ENCODE measurements at places on chromosomes 12 and 14.

GRCh38 chr12:66678338-66679275, at the start of gene GRIP1:
GRIP1 (minus strand) TSS chr12:66679076; CDS start chr12:66678904, 172 bp downstream.
- no peak for DNase-seq

DNA sequence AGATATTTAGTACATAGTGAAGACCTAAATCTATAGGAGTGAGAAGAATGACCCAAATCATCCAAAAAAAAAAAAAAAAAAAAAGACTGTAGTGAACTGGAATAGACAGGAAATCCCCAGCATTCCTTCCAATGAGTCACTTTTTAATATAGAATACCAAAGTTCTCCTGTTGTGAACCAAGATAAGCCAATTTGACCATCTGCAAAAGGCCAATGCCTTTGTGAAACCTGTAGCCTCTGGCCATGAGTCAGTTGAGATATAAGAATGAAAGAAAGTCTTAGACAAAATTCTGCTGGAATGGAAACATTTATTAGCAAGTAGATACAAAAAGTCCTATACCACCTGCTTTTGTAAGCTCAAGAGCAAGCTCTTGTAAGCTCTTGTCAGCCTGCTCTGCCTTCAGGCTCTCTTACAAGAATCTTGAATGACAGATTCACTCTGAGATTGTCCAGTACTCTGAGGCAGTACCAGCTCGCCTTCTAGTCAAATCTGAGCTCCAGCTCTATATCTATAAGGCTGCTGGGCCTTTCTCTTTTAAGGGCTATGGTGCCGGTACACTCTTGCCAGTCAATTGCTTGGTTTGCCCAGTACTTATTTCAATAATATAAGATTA, 243.0 kb upstream of the TMTC1 start:
- DNase-seq = no peak

GRCh38 chr12:62995097-62995496, 60.1 kb upstream of the PPM1H start:
- no peak for DNase-seq

DNA sequence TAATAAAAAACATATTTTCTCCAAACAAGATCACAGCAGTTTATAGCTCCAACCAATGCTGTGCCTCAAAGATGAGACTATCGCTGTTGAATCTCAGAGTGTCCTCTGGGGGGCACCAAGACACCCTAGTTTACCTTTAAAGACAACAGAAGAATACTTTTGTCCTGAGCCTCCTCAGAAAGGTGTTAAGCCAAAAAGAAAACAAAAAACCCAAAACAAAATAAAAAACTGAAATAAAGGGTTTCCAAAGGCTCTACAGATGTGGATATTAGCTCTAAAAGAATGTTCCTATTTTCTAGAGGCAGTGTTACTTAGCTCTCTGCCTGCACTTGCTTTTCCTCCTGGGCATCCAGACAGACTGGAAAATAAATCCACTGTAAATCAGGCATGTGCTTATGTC, 86.9 kb upstream of the TTC7B start:
- DNase-seq = peak; percentile 41

GRCh38 chr12:101877806-101878242, 444 bp downstream of the DRAM1 start:
- no peak for DNase-seq

DNA sequence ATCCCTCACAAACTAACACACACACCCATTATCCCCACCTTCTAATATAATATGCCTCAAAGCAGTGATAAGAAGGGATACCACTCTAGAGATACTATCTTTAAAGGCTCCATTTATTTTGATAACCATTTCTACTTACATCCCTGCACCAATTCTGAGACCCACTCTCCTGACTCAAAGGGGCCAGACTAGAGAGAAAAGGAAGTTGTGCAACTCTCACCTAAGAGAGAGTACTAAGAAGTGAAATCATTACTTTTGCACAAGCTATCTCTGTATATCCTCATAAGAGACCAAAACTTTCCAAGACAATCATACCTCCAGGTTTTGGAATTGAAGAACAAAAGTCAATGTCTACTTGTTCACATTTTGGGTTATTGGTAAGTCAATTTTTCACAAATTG, 45.4 kb upstream of the USP15 start:
- no peak for DNase-seq

- DNase-seq = no peak
These were observed 3.6 kb downstream of the SSTR1 start for GRCh38 chr14:38211255-38211735.

DNA sequence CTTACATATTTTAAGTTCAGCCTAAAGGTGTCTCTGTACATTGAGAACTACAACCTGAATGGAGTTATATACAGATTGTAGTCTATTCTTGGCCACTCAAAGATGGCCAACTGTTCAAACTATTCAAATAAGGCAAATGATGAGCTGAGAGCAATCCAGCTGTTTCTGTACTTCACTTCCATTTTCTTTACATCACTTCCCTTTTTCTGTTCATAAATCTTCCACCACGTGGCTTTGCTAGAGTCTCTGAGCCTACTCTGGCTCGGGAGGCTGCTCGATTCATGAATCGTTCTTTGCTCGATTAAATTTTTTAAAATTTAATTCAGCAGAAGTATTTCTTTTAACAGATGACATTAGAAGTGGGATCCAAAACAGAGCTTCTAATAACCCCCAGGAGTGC, 879.7 kb downstream of the GALC start:
- no peak for DNase-seq

DNA sequence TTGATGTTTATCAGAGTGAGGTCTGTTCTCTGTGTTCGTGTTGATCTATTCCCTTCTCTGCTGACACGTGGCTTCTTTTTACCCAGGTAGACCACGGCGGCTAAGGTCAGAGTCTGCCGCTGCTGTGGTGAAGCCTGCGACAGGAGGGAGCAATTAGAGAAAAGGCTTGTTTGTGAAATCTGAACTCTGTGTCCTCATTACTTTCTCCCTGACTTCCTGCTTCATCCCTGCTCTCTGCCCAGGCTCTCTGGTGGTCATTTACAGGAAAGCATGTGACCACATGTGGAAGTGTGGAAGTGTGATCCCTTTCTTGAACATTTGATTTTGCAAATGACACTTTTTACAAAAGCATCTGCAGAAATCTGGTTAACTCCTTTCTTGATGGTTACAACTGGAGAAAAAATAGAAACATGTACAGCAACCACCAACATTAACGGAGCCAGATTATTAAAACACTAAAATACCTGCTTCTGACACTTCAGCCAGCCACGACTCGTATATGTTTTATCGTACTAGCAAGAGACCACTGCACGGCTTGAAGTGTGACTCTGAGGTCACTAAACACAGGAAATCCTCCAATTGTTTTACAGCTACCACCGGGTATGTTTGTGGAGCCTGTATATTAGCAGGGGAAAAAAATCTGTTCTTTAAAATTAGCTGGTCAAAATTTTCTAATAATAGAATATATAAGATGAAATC, 388.6 kb upstream of the TMPO start:
- DNase-seq = no peak

GRCh38 chr14:104731320-104732294, 7.6 kb downstream of the ADSS1 start:
- no peak for DNase-seq

DNA sequence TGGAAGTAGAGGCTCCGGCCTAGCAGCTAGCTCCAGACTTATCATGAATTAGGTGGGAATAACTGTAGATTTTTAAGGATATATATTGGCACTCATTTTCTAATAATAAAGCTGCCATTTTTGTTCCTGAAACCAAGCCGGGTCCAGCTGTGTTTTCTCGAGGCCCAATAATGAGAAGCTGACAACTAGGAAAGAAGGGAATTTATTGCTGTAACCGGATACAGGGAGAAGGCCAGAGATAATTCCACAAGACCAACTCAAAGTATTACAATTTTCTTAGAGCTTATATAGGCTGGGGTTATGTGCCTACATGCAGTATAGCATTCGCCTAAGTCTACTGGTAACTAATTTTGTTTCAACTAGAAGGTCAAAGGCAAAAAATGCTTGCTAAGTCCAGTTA, 122.3 kb upstream of the FBXO33 start:
- no peak for DNase-seq

- no peak for DNase-seq
These were observed 686 bp downstream of the B4GALNT1 start for GRCh38 chr12:57632073-57632957.

DNA sequence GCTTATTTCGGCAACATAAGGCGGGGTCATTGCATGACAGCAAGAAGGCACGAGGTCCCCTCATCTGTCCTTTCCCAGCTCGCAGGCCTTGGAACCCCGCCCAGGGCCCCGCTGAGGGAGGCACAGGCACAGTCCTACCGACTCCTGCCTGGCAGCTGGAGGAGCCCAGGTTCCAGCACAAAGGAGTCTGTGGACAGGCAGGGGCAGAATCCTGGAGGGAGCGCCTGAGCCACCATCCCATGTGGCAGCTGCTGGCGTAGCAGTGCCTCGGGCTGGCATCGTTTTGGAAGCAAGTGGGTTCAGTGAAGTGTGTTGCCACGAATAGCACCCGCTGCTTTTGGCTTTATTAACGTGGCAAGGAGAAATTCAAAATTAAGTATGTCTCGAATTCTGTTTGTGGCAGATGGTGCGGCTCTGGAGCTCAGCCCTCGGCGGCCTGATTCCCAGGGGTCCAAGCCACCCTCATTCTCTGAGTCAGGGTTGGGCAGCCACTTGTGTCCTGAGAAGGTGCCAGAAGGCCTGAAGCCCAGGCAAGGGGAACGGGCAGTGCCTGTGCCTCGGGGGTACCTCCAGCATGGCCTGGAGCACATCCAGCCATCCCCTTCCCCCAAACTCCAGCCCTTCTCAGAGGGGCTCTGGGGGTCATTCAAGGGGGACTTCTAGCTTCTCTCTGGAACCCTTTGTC, 35.9 kb downstream of the SLC8B1 start:
- DNase-seq = no peak

GRCh38 chr12:131266591-131267467, 313.1 kb downstream of the ADGRD1 start:
- DNase-seq = no peak

DNA sequence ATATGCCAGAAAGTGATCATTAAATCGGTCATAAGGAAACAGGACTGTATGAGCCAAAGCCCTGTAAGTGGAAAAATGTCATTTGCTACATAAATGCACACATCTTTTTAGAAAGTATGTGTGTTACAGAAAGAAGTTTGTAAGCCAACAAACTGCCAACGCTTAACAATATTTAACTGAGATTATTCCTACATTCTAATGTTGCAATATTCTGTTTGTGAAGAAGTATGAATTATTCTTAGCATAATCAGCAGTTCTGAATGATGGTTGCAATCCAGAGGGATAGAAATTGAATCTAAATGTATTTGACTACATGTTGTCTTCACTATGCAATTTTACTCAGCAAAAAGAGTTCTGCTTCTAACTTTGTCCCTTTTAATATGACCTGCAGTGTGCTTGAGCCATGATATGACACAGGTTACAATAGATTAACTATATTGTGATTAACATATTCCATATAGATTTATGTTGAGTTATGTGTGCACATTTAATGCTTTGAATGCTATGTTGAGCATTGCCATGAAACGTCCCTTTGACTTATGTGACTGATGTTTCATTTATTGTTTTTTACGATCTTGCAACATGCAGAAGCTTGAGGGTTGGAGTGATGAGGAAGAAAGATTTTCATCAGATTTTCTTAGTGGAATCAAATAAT, 66.8 kb upstream of the PTPRQ start:
- DNase-seq = no peak

- no peak for DNase-seq
These were observed 122.9 kb downstream of the PRKCH start for GRCh38 chr14:61444215-61444768.

DNA sequence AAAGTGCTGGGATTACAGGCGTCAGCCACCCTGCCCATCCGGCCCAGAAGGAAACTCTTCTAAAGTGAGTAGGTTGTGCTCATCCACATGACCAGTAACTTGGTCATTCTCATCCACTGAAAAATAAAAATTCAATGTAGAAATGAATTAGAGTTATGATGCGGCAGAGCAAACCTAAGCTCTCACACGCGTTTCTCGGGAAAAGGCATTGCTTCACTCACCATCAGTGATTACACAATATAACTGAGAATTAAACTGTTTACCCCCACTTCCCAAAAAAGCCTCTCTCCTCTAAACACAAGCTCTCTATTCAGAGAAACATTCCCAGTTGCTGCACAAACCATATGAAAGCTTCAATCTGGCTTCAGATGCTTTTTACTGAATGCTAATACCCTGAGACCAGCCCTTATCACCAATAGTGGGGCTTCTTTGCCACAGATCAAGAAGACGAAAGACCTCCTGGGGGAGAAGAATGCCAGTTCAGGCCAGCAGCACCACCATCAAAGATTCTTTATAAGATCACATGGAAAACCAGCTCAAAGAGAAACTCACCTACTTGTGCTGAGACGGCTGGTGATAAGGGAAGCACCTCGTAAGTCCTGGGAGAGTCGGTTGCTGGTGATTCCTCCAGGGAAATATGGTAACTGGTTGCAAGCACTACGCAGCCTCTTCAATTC, 121.5 kb upstream of the SFSWAP start:
- DNase-seq = no peak

DNA sequence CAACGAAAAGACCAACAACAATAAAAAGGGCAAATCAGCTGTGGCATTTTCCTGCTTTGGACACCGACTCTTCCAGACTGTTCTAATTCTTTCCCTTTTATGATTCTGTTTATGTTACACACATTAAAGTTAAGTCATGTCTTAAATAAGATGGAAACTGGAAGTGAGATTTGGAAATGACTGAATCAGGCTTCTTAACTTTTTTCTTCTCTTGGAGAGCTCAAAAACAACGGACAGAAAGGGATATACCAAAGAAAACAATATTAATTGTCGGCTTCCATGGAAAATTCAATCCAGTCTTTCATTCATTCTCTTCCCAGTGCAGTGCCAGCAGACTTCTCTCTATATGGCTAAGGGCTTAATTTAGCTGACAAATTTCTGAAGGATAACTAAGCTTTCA, 214.9 kb upstream of the DDHD1 start:
- no peak for DNase-seq

- no peak for DNase-seq
These were observed 160.5 kb downstream of the KITLG start for GRCh38 chr12:88419794-88420193.

DNA sequence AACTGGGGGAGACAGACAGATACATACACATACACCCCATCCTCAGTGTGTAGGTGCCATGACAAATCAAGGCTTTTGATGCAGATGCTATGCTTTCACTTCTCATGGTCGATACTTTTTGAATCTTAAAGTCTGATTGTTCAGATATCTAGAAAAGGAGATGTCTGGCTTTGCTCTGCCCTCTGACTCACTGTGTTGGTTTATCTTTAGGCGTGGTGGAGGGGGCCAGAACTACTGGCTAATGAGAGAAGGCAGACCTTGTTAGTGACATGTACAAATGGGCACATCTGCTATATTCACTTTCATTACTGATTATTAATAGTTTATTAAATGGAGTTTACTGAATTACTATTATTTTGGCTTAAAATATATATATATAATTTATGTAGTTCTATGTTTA, 444.3 kb upstream of the RGS6 start:
- DNase-seq = no peak
